Fibroblast of gingiva (primary cell): ENCODE measurements at places on chromosomes 16 and 17.

DNA sequence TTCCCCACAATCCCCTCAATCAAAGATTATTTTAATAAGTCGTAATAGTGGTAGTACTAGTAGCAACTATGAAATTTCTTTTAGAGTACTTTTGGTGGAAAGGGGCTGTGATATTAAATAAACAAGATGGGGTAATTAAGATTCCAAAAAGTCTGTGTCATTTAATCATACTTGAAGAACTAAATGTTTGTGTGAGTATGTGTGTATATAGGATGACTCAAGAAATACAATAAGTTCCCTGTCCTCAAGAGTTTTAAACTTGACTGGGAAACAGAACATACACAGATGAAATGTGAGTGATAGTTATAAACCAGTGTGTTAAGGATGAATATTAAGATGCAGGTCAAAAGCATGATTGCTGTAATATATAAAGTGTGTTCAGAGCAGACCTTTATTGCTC lies 2.3 kb downstream of the ALDH3A2 start:
- peak; percentile 34 for DNase-seq

- DNase-seq = no peak
Observed at GRCh38 chr16:62050793-62051192, 14.6 kb upstream of the CDH8 start.

DNA sequence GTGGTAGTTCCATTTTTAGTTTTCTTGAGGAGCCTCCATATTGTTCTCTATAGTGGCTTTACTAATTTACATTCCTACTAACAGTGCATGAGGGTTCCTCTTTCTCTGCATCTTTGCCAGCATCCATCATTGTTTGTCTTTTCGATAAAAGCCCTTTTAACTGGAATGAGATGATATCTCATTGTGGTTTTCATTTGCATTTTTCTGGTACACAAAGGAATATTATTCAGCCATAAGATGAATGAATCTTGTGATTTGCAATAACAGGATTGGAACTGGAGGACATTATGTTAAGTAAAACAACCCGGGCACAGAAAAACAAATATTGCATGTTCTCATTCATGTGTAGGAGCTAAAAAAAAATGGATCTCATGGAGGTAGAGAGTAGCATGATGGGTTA lies 31.6 kb downstream of the ITGAM start:
- no peak for DNase-seq

DNA sequence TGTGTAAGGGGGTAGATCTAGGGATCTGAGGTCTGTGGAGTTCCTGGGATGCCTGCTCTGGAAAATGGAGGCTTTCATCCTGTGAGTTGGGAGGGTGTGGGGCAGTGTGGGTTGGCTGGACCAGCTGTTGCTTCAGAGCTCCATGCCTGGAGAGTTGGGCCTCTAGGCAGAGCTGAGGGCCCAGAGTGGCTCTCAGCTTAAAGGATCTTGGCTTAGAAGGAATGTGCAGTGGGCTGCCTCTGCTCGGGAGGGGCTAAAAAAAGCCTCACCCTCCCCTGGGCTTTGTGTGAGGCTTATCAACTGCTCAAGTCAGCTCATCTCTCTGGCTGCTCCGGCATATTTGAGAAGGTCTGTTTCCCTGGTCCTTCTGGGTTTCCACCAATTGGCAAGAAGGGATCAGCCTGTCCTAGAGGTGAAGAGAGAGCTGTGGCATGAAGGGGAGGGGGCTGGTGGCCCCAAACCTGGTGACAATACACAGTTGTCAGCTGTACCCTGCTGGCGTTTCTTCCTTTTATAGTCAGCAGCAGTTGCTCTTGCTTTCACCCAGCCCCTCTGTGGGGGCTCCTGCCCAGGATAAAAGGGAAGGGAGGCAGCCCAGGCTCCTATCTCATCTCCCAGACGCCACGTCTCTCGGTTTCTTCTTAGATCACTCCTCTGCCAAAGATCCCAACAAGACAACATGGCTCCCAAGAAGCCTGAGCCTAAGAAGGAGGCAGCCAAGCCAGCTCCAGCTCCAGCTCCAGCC lies at the start of gene MYL4:
Gene MYL4 (plus strand): TSS at position 605 of the 745 bp plus-strand sequence. CDS start 75 bp downstream, at position 680.
- DNase-seq = no peak
